ENCODE measurements at places on chromosomes 5 and 9.

DNA sequence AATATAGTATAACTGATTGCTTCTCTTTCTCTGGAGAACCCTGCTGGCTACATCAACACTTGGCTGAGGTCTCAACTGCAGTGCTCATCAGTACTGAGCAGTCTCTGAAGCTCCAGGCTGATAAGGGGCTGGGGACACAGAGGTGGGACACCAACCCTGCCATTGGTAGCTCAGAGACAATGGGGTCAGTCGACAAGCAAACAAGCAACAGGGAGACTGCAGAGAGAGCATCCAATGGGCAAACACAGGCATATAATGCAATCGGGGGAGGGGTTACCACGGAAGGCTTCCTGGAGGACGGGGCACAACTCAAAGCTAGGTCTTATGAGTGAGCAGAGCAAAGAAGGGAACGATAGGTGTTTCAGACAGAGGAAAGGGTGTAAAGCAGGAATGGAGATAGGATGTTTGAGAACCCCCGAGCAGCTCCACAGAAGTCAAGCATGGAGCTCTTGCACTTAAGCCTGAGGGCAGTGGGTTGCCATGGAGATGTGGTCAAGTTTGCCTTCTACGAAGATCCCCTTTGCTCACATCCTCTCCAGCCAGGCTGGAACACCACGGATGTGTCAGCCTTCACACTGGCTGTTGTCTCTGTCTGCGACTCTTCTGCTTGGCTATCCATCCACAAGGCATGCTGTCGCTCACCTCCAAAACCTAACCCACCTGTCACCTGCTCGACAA, 21.5 kb upstream of the AKNA start:
- DNase-seq: no peak

DNA sequence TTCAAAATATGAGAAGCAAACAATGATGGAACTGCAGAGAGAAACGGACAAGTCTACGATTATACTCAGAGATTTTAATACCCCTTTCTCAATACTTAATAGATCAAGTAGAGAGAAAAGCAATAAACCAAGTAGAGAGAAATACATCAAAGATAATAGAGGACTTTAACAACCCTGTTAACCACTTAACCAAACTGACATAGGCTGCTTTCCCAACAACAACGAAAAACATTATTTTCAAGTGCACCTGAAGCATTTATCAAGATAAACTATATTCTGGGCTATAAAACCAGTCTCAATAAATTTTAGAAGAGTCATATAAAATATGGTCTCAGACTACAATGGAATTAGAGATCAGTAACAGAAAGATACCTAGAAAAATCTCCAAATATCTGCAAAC, 67.4 kb downstream of the GNAQ start:
- DNase-seq: no peak

DNA sequence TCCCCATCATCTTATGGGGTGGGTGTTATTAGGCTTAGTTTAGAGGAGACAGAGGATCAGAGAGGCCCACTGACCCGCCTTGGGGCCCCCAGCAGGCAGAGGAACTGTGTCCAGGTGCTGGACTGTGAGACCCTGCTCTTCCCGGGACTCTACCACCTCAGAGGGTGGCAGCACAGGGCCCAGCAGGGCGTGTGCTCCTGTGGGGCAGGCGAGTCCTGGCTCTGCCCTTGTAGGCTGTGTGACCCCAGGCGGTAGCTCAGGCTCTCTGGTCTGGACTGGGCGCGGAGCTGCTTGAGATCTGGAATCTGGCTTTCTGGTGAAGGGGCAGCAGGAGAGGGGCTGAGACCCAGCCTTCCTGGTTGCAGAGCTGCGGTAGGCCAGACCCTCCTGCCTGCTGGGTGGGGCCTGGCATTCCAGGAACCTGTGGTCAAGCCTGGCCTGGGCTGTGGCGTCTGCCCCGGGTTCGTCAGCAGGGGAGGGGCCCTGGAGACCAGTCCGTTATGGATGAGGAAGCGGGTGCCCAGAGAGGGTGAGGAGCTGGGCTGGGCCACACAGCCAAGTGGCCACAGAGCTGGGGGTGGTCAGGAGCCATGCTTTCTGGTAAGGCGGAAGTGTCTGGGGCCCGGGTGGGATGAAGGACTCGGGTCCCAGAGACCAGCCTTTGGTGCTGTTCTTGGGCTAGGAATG, 46.5 kb downstream of the RXRA start:
- peak; percentile 27 for DNase-seq

DNA sequence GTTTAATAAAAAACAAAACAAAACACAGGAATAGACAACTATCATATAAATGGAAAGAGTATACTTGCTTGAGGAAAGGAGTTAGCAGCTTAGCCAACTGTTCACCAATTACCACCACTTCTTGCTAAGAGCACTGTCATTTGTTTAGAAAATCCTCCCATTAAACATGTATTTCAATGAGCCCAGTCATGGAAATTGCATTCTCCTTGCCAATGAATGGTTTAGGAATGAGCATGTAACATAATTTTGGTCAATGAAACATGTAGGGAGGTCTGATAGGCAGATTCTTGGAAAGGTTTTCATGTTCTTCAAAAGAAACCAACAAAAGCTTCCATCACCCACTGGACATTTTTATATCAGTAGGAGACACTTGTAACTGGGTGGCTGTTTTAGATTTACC, 502.8 kb upstream of the PAPPA start:
- peak; percentile 95 for DNase-seq

- no peak for DNase-seq
Observed at GRCh38 chr5:148384380-148384737, 601 bp downstream of the FBXO38 start.

- no peak for DNase-seq
Observed at GRCh38 chr5:148393390-148393741, 9.6 kb downstream of the FBXO38 start.

GRCh38 chr9:125594223-125594610, 112.8 kb downstream of the MAPKAP1 start:
- no peak for DNase-seq

DNA sequence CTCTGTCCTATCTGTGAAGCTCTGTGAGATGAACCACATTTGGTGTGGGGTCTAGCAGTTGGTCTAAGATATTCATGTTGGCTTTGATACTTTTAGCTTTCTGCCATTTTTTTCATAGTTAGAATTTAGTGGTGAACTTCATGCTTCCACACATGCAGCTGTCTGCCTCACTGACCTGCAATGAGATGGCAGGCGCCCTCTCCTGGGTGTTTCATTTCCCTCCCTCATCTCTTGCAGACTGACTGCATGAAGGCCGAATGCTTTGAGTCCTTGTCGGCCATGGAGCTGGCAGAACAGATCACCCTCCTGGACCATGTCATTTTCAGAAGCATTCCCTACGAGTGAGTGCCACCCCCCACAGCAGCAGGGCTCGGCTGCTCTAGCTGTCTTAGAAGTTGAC, 26.1 kb upstream of the CKMT2 start:
- peak; percentile 33 for DNase-seq

DNA sequence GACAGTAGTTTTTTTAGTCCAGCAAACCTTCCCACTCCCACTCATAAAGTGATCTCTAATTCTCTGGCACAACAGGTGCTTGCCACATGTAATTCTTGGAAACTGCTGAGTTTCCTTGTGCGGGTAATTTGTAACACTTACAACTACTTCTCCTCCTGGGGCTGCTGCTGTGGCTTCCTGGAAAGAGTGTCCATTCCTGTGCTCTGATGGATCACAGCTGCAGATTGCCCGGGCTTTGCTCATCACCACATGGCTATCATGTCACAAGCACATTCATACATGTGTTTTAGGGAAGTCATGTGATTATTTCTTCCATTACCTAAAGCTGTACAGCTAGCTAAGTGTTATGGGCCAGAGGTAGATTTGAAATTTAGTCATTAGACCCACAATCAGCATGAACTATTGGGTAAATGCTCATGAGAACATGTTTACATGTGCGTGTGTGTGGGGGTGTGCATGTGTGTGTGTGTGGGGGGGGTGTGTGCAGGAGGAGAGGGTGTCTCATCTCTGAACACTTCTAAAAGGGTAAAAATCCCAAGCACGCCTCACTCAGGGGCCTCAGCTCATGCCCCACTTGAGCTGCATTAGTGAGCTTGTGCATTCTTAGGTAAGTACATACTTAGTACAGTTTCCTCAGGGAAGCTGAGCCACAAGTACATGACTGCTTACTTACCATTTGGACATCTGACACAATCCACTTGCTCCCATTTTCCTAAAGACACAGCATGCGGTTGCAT, 118.1 kb upstream of the CCDC112 start:
- peak; percentile 83 for DNase-seq

DNA sequence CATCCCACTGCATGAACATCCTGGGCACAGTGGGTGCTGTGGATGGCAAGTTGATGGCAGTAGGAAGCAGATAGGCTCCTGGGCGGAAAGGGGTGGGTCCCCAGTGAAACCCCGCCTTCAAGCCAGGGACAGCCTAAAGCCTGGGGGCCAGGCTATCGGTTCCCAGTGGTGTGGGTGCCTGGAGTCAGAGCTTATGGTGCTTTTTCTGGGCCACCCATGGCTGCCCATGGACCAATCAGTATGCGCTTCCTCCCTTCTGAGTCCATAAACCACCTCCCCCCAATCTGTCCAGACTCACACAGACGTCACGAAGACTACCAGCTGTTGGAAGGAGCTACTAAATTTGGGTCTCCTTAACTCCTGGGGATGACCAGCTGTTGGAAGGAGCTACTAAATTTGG, 17.5 kb upstream of the ECPAS start:
- DNase-seq: no peak

DNA sequence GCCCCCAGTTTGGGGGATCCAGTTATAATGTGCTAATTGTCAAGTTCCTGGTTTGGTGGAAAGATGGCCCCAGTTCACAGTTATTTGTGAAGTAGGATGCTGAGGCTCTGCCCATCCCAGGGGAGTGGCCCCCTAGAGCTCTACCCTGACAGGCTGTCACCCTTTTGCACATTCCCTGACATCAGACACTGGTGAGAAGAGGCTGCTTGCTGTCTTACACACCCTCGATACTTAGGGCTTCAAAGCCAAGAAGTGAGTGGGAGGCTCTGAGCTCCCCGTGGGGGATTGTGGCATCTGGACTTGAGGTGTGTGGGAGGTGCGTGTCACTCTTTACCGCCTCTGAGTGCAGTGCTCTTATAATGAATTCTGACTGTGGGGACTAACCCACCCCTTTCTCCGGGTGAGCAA, 168.5 kb downstream of the DOCK2 start:
- DNase-seq: peak; percentile 41

DNA sequence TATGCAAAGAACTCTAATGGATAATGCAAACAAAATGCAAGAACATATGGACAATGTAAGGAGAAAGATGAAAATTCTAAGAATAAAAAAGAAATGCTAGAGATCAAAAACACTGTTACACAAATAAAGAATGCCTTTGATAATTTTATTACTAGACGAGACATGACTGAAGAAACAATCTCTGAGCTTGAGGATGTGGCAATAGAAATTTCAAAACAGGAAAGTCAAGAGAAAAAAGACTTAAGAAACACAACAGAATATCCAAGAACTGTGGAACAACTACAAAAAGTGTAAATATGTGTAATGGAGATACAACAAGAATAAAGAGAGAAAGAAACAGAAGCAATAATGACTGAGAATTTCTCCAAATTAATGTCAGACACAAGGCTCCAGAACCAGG, 140.5 kb upstream of the ACOT12 start:
- peak; percentile 59 for DNase-seq

GRCh38 chr9:4982721-4983482, 2.2 kb upstream of the JAK2 start:
- no peak for DNase-seq

GRCh38 chr5:74490814-74491213, 149.7 kb downstream of the ENC1 start:
- no peak for DNase-seq

DNA sequence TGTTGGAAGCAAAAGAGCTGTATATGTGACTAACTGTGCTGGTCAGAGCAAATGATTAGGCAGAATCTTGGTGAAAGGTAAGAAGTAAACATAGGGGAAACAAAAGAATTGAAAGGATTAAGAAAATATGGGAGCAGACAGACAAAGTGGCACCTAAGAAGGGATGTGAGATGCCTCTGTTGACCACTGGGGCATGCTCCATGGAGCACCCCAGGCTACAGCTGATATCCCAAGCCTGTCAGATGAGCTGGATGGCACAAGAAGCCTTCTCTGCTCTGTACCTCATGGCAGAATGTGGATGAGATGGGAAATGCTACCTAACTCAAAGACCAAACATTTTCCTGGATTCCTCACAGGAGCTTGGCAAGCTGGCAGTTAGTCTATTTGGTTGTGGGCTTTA, 89.3 kb upstream of the SLIT3 start:
- no peak for DNase-seq

GRCh38 chr9:120289990-120290975, 289.7 kb downstream of the CDK5RAP2 start:
- peak; percentile 22 for DNase-seq

DNA sequence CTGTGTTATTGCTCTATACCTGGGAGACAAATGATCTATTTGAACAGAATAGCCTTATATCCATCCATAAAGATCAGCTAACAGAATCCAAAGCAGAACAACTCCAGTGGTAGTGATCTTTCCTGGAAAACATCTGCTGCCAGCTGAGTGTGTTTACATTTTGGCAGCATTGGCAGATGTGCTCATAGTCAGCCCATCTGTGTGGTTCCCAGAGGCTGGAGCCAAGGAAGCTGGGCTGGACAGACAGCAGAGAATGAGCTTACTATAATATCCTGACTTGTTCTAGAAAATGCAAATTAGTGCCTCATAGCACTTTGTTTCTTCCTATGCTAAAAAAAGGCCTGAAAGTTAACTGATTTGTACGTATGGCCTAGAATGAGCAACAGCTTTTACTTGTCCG, 99.7 kb downstream of the ST8SIA4 start:
- peak; percentile 44 for DNase-seq

DNA sequence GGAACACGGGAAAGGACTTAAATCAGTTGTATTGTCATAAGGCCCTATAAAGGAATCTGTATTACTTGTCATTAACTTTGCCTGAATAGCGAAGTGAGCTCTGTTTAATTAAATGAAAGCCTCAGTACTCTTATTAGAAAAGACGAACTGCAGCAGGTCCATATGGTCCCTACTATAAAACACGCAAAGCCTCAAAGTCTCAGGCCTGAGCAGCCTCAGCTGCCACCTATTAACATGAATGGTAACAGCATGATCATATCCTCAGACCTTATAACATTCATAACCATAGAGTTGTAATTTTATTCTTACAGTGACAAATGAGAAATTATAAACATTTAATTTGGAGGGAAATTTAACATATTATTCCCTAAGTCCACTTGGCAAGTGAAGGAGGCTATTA, 1113.7 kb upstream of the WWC1 start:
- no peak for DNase-seq

- DNase-seq: no peak
Observed at GRCh38 chr5:142777099-142777498, 6.9 kb downstream of the ARHGAP26 start.

DNA sequence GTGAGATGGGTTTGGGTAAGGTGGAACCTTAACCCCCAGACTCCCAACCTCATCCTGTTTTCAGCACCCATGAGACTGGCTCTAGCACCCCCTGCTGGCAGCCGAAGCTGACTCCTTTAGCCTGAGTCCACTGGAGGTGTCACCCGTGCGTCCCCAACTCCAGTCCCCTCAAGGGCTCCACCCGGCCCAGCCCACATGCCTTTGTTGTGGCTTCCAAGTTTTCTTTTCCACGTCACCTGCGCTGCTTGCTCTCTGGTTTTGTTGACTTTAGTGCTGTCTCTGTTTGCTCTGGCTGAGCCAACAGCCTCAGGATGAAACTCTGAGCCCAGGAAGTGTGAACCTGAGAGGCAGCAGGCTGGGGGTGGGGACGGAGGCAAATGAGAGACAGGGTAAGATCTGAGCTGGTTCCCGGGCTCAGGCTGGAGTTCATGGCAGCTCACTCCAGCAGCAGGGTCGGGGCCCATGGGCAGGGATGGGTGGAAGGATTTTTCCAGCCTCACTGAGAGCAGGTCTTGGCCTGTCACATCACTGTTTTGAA, 13.2 kb upstream of the AQP7 start:
- peak; percentile 52 for DNase-seq

GRCh38 chr5:84248013-84248412, 136.7 kb downstream of the EDIL3 start:
- no peak for DNase-seq
